ENCODE measurements at places on chromosomes 2 and 18.

DNA sequence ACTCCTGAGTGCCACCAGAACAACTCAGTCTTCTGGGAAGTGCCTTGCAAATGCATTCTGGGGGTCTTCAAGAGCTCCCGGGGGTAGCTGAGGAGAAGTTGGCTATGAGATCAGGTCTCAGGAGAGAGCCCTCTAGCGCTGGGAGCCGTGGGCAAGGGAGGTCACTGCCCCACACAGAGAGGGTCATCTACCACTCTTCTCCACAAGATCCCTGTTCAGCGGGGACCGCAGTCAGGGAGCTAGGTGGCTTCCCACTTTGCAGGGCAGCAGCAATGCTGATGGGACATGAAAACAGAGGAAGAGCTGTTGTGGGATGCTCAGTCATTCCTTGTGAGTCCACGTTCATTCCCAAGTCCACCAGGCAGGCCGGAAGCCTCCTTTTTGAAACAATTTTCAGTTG lies 66.6 kb downstream of the ACKR3 start:
- no peak for DNase-seq

DNA sequence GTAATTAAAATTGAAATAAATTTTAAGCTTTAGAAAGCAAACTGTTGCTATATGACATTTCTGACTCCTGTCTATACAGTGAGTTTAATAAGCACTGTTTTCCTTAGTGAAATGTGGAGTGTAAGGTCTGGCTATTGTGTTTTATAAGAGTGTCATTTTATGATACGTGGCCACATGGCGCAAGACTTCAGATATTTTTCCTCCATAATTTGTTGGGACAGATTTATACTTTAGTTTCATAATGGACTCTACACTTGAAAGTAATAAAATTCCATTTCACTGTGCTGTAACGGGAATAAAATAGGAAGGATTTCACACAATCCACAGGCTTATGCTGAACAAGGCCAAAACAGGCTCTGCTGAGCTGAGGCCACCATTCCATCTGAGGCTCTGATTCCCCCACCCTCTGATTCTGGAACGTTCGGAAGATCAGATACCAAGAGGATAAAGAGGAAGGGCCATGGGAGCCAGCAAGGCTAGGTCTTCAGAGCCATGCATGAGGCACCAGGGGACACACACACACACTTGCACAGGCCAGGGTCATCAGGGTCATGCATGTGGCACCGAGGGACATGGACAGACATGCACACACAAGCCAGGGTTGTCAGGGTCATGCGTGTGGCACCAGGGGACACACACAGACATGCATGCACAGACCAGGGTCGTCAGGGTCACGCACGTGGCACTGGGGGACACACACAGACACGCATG lies 35.6 kb downstream of the HDAC4 start:
- DNase-seq, result no peak

DNA sequence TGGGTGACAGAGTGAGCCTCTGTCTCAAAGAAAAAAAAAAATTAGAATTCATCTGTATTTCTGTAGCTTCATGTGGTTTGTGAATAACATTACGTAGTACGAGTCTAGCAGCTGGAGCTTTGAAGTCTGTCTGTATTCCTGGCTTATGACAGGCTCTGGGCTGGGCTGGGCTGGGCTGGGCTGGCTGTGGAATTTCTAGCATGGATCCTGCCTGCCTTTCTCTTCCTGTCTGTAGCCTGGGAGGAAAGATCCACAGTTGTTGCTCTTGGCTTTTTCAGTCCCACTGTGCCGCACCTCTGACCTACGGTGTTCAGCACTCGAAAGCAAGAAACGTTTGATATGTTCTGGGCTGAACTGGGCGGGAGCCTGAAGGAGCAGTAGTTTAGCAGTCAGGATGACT lies 55.4 kb downstream of the BOLA3 start:
- DNase-seq, result no peak

GRCh38 chr18:80202264-80202998 lies 44.9 kb downstream of the PARD6G start:
- DNase-seq, result no peak

DNA sequence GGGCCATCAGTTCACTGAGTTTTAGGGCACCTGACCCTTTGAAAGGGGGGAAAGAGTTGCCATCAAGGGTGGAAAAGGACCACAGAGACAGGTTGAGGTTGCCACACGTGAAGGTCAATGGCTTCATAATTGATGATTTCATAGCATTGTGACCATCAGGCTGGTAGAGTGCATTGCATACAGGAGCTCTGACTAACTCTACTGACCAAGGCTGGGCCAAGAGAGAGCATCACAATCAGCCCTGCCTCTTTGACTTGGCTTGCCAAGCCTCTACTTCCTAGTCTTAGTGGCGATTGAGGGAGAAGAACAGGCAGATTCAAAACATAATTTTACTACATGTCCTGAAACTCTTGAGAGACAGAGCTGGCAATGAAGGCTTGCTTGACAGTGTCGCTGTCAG lies 5.8 kb upstream of the TNP1 start:
- no peak for DNase-seq

GRCh38 chr18:64799376-64799775 lies 650.5 kb upstream of the LINC00305 start:
- DNase-seq, result no peak

DNA sequence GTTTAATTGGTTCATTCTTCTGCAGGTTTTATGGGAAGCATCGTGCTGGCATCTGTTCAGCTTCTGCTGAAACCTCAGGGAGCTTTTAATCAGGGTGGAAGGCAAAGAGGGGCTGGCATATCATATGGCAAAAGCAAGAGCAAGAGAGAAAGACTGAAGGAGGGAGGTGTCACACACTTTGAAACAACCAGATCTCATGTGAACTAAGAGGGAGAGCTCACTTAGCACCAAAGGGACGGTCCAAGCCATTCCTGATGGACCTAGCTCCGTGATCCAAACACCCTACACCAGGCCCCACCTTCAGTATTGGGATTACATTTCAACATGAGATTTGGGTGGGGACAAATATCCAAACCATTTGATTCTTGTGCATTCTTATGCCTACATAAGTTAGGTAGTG lies 563.1 kb downstream of the SPAG16 start:
- no peak for DNase-seq
